ENCODE measurements at places on chromosomes 7 and 10.

DNA sequence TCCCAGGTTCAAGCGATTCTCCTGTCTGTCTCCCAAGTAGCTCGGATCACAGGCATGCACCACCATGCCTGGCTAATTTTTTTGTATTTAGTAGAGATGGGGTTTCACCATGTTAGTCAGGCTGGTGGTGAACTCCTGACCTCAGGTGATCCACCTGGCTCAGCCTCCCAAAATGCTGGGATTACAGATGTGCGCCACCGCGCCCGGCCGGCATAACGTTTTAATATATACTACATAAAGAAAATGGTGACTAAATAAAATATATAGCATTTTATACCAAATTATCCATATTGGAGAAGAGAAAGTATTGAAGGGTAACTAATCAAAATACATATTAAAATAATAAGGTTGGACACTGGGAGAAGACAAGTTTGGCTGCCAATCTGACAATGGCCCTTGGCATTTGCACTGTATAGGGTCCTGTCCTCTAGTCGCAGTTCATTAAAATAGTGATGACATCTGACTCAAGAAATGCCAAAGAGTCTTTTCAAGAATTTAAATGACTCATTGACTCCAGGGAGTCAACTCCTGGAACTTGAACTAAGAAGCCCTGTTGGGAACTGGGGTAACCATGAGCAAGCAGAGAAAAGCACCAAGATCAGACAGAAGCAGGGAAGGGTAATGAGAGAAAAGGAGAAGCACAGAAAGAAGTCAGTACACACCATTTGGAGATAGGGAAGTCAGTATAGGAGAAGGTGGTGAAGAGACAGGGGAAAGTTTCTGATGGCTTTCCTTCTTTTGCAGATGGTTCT is 91.1 kb downstream of the CH25H start:
- DNase-seq = no peak

DNA sequence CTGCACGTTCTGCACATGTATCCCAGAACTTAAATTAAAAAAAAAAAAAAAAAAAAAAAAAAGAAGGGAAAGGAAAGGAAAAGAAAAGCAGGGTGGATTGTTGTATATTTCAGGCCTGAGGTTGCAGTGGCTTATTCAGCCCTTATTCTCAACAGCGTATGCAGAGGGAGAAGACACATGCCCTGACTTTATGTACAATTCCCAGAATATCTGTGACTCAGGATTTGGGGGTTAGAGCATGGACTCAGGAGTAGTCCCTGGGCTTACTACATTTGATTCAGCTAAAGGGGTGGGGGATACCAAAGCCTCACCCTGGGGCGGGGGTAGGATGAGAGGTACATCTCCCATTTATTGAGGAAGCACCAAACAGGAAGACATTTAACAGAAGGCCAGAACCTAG is 137.4 kb downstream of the MYOF start:
- DNase-seq = no peak

DNA sequence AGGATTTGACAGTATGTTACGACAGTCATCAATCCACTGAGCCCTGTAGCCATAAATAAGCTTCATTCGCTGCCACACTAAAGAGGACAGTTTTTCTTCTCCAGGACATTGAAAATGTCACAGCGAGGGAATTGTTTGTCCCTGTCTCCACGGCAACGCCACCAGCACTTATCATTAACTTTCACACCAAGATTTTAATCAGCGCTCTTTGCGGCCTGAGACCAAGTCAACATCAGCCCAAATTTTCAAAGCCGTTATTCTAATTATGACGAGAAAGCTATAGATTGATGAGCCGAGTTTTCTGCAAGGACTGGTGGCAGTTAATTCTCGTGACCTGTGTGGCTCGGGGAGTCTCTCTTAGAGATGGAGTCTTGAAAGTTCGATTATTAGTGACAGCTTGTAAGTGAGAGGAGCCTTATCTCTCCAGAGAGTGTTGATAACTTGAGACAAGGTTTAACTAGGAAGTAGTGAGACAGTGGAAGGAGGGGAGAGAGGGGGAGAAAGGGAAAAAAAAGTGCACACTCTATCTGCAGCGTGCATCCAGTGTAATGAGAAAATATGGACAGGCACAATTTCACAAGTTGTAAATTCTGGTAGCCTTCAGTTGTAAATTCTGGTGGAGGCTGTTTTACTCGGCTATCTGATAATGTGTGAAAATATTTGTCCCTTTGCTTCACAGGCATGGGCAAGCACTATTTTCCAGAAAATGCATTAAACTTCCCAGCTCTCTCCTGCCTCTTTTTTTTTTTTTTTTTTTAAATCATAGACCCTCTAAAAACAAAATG is 473.3 kb downstream of the LRMDA start:
- no peak for DNase-seq

GRCh38 chr7:92412745-92413144 is 34.5 kb upstream of the GATAD1 start:
- DNase-seq = no peak

GRCh38 chr7:2670720-2671391 is 17.1 kb upstream of the AMZ1 start:
- no peak for DNase-seq

DNA sequence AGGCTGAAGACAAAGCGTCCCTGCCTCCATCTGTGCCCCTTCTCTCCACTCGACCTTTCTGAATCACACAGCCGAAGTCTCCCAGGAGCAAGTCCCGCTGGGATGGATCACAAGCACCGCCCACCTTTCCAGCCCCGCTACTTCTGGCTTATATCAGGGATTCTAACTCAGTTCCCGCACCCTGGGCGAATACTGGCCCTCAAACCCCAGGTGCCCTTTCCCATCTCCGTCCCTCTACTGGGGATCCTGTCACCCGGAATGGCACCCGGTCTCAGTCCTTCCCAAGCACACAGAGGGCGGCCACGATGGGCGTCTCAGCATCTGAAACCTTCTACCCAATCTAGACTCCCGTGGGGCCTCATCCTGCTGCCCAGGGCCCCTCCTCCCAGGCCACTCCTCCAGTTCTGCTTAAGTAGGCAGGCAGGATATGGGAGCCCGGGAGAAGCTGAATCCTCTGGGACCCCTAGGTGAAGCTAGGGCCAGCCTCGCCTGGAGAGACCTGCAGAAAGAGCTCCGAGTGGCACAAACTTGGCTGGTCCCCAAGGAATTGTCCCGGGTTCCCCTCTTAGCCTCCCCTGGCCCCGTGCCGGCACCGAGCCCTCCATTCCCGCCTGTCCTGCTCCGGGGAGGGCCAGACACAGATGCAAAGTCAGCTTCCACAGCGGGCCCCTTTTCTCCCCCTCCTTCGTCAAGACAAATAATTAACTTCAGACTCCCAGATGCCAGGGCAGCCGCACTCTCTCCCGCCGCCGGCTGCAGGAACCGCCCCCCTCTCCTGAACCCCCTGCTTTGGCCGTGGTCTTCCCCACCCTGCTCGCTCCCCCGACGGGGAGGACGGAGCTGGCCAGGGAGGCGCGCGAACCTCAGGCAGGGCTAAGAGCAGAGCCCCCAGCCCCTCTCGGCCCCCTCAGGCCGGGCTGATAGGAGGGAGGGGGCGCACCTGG is 612 bp downstream of the KCP start:
- DNase-seq = no peak

DNA sequence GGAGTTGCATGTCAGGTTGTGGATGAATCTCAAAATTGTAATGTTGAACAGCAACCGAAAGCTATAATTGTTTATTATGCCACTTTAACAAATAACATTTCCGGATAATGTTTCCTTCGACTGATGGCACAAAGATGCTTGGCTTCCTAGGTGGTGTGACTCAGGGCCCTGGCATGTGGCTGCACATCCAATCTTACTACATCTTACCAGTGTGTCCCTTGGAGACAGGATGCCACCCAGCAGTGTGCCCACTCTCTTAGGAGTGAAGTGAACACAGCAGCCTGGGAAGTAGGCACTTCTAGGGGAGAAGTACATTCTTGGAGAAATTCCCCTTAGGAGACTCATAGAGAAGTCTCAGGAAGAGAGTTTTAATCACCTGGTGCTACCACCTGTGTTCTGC is 33.0 kb upstream of the GPR26 start:
- DNase-seq = no peak

DNA sequence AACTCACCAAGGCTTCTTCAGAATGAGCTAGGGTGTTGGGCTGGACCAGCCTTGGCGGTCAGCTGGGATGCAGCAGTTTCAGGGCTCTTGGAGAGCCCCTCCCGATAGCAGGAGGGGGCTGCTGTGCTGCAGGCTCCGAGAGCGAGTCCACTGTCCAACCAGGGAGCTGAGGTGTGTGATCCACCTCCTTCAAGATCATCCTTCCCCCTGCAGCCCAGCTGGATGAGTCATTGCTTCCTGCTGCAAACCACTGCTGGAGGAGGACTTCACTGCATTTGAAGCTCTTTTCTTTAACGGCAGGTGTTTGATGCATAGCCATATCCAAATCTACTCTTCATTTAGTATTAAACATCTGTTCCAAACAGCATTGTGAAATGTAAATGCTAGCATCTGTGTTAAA is 54.2 kb upstream of the EBF3 start:
- DNase-seq = no peak

- DNase-seq = no peak
Observed at GRCh38 chr10:88489107-88489506, 94.0 kb downstream of the RNLS start.

GRCh38 chr7:114647518-114647917 is 232.9 kb downstream of the FOXP2 start:
- DNase-seq = no peak

DNA sequence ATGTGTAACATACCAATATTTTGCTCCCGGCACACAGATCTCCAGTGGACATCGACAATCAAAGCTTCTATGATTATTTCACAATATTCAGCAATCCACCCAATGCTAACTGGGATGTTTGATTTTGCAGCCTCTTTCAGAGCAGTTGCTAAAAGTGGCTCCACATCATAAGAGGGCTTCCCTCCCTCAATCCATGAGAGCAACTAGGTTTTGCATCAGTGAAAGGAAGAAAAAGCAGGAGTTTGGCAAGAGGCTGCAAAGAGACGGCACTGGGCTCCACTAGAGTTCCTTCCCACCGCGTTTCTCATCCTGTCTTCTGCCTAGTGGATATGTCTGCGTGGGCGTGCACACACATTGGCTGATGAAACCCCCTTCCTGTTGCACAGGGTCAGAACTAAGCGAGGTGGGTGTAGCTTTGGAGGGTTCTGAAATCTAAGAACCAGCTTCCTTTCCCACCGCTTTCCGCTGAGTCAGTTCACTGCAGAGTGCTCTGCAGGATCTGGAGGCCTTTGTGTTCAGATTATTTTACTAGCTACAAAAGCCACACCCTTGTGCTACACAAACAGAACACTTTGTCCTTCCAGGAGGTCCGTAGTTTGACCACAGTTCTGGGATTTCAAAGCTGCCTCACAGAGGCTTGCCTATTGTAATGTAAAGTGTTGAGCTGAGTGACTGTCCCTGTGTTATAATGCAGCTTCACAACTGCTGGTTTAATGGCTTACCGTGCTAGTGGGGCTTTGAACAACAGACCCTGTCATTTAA is 28.1 kb downstream of the ARL4A start:
- peak; percentile 63 for DNase-seq

- peak; percentile 51 for DNase-seq
Observed at GRCh38 chr7:91165006-91165845, 99.0 kb upstream of the FZD1 start.

DNA sequence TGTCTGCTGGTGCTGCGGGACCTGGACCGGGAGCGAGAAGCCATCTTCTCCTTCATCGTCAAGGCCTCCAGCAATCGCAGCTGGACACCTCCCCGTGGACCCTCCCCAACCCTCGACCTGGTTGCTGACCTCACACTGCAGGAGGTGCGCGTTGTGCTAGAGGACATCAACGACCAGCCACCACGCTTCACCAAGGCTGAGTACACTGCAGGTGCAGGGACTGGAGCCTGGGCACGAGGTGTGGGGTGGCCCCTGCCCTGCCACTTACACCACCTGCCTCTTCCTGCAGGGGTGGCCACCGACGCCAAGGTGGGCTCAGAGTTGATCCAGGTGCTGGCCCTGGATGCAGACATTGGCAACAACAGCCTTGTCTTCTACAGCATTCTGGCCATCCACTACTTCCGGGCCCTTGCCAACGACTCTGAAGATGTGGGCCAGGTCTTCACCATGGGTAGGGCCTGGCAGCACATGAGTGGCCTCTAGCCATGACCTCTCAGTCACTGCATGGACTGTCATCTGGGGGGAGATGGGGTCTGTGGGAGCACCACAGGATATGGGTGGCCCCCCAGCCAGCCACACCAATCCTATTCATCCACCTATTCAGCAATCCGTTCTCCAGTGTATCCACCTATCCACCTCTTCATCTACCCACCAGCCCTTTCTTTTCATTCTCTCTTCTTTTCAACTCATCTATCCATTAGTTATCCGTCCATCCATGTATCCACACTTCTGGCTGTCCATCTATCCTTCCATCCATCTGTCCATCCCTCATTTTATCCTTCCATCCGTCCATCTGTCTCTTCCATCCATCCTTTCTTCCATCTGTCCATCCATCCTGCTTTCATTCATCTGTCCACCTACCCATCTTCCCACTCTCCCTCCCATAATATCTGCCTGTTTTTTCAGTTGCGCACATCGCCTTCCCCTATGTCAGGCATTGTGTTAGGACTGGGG is 34.5 kb upstream of the VSIR start:
- DNase-seq = no peak

DNA sequence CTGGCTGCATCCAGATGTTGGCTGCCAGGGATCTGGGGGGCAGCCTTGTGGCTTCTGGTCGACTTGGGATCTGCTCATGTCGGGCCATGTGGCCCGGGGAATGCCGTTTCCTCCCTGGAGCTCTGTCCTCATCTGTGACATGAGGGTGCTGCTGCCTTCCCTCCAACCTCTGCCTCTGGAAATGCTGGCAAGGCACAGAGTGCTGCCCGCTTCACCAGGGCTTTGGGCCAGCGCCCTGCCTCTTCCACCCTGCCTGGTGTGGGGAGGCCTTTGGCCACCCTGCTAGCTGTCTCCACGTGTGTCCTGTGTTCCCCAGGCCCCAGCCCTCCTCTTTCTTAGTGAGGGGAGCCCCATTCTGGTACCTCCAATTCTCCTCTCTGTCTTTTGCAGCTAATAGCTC is 5.8 kb upstream of the SMARCD3 start:
- DNase-seq = no peak

- no peak for DNase-seq
Observed at GRCh38 chr7:15845461-15845860, 159.0 kb upstream of the MEOX2 start.

DNA sequence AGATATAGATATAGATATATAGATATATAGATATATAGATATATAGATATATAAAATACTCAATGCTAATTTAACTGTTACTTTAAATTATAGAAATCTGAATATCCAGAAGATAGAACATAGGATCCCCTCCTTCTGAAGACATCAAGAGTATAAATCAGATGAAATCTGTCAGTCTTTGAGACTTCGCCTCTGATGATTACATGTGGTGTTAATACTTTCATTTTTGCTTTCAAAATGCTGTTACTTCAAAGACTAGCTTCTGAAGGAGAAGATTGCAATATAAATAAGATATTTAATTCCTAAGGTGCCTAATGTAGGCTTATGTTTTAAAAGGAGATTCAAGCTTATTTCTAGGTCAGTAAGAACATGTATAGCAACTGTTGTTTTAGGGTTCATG is 180.4 kb downstream of the TSPAN12 start:
- no peak for DNase-seq

- no peak for DNase-seq
Observed at GRCh38 chr7:110209884-110210283, 881.0 kb upstream of the LRRN3 start.
